ENCODE measurements at places on chromosomes 2 and 18.

DNA sequence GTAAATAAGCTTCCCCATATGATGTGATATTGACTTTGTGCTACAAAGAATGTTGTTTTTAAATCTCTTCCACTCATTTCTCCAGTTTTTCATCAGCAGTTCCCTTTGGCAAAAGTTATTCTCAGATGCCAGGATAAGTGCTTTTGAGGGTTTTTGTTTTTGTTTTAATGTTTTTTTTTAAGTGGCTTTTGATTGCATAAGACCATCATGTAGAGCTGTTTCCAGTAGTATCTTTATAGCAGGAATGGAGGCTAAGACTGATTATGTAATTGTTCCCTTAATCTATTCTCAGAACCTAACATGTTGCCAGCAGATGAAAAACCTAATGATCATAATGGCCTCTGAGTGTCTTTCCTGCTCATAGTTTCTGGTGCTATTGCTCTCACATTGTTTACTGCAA lies 77.9 kb downstream of the CABLES1 start:
- DNase-seq, result no peak

- no peak for DNase-seq
Measured at GRCh38 chr2:151983221-151983620, 115.6 kb downstream of the CACNB4 start.

GRCh38 chr18:23231340-23232021 lies 96.2 kb downstream of the CABLES1 start:
- DNase-seq, result no peak

- no peak for DNase-seq
Measured at GRCh38 chr2:175966839-175967238, 35.2 kb downstream of the LNPK start.

DNA sequence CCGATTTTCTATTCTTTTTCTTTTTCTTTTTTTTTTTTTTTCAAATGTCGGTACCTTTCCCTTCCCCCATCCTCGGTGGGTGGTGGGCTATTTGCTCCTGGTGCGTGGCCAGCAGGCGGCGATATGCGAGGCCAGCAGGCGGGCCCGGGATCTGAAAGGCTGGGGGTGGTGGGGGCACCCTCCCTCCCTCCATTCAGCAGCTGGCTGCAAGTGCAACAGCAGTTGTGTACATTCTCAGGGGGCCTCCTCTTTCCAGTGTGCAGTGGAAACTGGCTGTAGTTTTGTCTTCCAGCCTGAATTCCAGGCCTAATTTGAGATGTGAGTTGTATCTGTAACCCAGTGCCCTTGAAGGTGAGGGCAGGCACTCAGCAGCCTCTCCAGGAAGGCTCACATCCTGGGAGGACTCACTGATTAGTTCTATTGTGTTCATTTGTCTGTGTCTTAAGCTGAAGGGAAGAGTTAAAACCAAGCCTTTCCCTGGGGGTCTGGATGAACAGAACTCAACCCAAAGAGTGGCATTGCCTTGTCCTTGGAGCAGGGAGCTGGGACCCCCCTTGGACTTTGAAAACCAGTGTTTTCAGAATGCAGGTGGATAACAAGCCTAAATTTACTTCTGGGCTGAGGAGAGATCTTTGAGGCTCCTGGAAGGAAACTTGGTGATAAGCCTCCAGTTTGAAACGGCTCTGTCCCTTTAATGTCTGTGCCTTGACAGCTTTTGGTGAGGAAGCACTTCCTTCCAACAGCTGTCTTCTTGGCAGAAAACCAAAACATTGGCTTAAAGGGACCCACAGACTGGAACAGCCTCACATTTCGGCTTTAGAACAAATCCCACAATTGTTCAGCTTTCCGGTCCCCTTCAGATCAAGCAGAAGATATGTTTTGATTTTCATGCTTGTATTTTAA lies 3.3 kb downstream of the MYCN start:
- peak; percentile 15 for DNase-seq

GRCh38 chr2:132936791-132937190 lies 266.8 kb upstream of the LYPD1 start:
- no peak for DNase-seq

DNA sequence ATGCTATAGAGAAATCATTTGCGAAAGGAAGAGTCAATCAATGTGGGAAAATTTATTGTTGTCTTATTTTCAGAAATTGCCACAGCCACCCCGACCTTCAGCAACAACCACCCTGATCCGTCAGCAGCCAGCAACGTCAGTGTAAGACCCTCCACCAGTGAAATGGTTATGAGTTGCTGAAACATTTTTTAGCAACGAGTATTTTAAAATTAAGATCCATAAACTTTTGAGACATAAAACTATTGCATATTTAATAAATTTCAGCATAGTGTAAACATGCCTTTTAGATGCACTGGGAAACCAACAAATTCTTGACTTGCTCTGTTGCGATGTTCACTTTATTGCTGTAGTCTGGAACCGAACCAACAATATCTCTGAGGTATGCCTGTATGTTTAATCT lies 887.9 kb downstream of the DCDC2C start:
- DNase-seq, result no peak

DNA sequence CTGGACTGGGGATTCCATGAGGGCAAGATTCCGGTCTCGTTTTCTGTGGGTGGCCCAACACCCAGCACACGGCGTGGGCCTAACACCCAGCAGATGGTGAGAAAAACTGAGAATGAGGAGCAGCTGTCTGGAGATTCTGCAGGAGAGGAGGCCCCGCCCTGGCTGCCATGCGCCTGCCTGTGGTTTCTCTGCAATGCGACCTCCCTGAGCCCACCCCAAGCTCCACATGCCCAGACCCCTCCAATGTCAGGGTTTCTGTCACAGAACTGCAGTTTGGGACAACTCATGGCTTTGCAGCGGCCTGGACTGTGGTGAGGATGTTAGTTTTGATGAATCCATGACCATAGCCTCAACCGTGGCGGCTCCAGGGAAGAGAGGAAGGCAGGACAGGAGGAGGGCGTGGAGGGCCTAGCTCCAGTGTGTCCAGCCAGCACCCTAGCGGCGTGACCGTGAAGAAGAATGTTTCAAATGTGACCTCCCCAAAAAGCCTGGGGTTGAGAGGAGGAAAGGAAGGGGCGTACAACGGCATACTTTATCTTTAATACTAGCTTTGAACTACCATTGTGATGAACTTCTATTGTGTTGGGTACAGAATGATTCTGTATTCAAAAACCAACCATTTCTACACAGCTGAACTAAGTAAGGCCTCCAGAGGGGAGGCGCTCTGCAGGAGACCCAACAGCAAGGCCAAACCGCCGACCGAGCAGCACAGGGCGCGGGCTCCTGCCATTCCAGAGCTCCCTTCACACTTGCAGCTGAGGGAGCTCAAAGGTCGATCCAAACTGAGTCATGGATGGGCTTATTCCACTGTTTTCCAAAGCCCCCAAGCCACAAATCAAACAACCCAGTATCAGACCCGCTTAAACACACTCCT lies 3.4 kb downstream of the PXDN start:
- DNase-seq, result no peak

DNA sequence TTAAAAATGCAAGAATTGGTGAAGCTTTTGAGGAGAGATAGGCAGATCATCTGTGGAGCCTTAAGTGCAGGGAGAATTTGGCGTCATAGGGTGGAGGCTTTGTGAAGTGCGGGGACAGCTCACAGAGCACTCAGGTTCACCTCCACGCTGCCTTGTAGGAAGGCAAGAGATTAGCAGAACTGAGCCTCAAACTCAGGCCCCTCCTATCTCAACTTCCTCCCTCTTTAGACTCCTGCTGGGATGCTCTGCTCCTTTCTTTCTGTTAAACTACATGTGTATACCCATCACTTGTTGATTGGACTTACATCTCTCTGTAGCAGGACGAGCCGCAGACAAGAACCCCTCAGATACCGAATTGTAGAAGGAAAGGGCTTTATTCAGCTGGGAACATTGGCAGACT lies 422.2 kb downstream of the SETBP1 start:
- DNase-seq, result no peak

GRCh38 chr2:47799031-47799609 lies 16.2 kb downstream of the MSH6 start:
- DNase-seq, result no peak

GRCh38 chr2:241891988-241892298 lies 22.4 kb downstream of the RTP5 start:
- DNase-seq, result no peak

- no peak for DNase-seq
Measured at GRCh38 chr2:28568533-28568932, 72.7 kb downstream of the PLB1 start.

GRCh38 chr2:23351388-23352141 lies 33.4 kb upstream of the KLHL29 start:
- DNase-seq, result no peak

DNA sequence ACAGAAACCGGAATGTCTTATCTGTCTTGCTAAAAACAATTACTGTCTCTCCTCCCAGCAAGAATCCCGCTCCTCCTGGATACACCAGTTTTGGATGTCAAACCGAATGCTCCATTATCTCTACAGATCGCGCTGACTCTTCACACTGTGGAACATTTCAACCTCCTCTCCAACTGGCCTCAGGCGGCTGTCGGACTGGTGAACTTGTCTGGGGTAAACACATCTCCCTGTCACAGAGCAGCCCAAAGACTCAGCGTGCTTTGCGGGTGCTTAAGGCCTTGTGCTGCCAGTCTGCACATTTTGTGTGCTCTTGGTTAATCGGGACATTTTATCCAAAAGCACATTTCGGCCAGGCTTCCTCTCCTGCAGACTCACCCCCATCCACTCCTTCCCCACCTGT lies 173.1 kb downstream of the ICOS start:
- no peak for DNase-seq
